CD4-positive, alpha-beta T cell treated with Interleukin-6 at 100 ng/mL for 8 hours (primary cell): ENCODE measurements at places on chromosomes 6 and 20.

DNA sequence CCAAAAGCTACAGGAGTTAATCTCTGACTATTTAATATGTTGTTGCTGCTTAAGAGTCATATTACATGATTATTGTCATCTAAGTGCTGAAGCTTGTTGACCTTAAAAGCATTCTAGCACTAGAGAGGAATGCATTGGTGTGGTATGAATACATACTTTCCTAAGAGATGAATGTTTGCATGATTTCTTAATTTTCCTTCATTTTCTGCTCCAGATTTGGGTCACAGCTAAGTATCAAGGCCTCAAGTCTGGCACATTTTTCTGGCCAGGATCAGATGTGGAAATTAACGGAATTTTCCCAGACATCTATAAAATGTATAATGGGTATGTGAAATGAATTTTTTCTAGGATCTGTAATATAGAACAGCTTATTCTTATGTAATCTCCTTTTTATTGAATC, 53.6 kb downstream of the ENPP1 start:
- no peak for DNase-seq

DNA sequence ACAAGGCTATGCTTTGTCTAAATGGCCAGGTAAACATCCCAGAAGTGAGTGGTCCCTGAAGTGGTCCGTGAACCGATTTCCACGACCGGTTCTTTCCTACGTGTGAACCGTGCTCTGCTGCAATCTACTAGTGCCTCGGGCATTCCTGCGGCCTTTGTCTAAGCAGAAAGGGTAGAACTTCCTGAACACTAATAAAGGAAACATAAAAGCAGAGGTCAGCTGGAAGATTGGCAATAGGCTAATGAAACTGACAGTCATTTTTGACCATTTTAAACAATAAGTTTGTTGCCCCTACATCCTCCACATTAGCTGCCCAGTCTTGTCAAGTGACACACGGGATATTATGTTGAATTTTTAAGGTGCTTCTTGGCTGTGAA, 410.0 kb downstream of the PLCB1 start:
- no peak for DNase-seq

DNA sequence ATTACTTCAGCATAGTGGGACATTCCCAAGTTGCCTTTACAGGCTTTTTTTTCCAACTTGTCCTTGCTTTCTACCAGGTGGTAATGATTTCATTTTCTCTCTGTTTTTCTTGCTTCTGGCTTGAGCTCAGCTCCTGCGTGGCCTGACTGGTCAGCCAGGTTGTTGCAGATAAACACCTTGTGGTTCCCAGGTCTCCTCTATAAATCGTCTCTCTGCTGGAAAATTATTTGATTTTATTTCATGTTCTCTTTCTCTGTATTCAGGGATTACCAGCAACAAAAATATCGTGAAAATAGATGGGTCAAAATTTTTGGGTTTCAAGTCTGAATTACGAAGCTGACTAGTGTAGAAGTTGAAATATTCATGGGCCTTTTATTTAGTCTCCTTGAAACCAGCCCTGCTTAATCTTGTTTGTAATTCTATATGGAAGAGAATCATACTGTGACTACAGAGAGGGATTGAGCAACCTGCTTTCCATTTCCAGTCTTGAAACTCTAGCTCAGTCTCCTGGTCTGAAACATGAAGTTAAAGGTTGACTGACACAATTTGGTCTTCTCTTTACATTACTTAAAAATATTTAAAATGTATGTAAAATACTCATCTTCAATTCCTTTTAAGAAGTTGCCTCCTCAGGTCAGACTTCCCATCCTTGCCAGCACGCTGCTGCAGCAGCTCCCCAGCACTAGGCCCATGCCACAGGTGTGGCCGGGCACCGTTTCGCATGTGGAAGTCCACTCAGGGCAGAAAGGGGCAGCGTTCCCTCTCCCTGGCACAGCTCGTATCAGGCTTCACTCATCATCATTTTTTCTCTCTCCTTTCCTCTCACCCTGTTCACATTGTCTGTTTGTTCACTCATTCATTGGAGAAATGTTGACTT, 7.1 kb downstream of the DUSP22 start:
- no peak for DNase-seq

DNA sequence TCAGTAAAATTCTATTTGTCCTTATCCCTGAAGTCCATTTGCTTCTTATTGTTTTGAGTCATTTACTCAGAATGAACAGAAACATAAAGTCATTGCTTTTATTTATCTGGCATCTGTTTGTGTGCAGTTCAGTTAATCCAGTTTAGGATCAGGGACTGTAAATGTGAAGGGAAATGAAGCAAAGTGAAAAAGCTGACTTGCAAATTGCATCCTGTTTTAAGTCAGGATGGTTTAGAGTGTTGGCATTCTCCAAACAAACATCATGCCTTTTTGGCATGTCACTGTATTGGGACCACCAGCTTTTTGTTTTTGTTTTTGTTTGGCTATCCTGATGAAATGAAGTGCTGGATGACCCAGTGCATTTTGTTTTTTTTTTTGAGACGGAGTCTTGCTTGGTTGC, 100.2 kb upstream of the CLDN20 start:
- no peak for DNase-seq
